Stimulated activated CD8-positive, alpha-beta memory T cell treated with anti-CD3 and anti-CD28 coated beads, Interleukin-7, amount 100 ng/mL, for 1 hour (primary cell): ENCODE measurements at places on chromosomes 4 and X.

GRCh38 chr4:64889906-64890610, 480.8 kb upstream of the TECRL start:
- DNase-seq = no peak

DNA sequence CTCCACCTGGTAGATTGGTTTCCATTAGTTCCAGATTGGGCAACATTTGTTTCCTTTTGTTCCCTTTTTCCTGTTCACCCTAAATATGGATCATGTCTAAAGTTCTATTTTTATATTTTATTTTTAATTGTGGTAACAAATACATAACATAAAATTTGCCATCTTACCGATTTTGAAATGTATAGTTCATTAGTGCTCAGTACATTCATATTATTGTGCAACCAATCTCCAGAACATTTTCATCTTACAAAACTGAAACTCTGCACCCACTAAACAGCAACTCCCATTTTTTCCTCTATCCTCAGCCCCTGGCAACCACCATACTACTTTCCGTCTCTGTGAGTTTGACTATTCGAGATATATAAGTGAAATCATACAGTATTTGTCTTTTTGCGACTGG, 14.2 kb upstream of the RPS6KA3 start:
- DNase-seq = no peak

DNA sequence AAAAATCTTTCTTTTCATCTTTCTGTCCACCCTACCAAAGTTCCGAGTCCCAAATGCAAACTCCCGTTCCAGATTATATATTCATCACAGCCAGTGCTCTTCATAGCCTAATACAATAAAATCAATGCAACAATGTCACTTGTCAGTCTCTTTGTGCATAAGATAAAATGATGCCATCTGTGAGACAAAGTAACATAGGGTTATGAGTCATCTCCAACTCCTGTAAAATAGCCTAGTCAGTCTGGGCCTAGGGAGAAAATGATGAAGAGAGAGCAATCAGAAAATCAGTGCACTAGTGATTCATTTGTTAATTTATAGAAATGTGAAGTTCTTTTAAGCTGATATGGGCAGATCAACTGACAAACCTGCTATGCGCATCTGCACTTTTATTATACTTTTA, 689.1 kb upstream of the DIAPH2 start:
- no peak for DNase-seq

DNA sequence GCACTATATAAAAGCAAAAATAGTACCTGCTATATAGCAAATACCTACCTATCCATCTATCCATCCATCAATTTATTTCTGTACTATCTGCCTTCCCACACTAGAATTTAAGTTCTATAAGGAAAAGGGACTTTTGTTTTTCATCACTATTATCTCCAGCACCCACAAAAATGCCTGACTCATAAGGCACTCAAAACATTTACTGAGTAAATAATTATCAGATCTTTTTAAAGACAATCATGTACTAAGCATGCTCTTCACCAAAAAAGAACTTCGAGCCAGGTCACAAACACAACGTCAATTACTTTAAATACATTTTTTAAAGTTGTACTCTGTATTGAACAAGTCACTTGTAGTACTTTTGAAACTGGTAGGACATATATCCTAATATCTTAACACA, 119.9 kb downstream of the FBXW7 start:
- no peak for DNase-seq

- DNase-seq = peak; percentile 62
Measured at GRCh38 chr4:105474099-105474518, 247 bp upstream of the PPA2 start.

DNA sequence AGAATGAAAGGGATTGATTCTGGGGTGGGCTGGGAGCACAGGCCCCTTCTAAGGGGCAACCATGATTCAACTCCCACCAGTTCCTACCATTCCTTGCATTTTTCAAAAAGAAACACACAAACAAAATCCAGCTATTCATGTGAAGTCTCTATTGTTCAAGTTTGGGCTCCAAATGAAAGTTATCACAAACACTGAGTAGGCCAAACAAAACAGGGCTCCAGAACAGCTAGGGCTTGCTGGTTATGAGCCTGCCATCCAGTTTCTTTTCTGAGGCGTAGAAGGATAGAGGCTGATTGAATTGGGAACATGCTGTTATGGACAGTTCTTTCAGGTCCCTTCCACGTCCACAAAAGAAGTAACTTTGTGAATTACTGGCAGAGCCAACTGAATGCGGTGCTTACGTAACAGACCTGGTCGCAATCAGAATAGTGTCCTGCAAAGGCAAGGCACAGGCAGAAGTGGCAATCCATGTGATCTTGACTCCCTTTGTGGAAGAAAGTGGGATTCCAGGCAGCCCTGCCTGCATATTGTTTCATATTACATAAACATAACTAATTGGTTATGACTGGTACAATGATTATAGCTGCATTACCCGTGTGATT, 244.5 kb downstream of the SCFD2 start:
- no peak for DNase-seq

DNA sequence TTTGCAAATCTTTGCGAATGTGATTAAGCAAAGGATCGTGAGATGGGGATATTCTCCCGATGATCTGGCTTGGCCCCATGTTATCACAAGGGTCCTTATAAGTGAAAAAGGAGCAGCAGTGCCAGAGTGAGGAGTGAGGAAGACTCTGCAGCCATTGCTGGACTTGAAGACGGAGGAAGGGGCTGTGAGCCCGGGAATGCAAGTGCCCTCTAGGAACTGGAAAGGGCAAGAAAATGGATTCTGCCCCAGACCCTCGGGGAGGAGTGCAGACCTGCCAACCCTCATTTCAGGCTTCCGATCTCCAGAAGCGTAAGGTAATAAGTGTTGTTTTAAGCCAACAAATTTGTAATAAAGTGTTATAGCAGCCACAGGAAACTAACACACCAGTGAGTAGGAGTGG, 76.3 kb downstream of the EVC start:
- no peak for DNase-seq

DNA sequence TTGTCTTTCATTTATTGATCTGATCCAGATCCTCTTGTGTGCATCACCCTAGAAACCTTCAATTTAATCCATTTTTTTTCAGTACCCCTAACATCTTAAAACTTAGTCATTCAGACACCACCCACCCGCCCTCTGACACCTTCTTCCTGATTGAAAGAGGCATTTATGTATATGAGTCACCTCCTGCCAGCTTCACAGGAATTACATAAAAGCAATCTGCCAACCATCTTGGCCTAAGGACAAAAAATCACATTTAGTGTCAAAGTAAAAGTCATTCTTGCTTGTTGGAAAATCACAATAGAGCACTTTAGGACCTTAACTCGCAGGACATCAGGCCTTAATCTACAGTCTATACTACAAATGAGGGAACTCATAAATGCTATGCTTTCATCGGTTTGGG, 52.1 kb downstream of the NDST3 start:
- no peak for DNase-seq

- DNase-seq = no peak
Measured at GRCh38 chr4:26826721-26827120, 33.9 kb upstream of the STIM2 start.

- DNase-seq = no peak
Measured at GRCh38 chr4:15004739-15005301, 2.5 kb downstream of the CPEB2 start.
